ENCODE measurements at places on chromosomes 7 and 10.

GRCh38 chr10:23779301-23779700, 340.4 kb downstream of the OTUD1 start:
- DNase-seq, result no peak

DNA sequence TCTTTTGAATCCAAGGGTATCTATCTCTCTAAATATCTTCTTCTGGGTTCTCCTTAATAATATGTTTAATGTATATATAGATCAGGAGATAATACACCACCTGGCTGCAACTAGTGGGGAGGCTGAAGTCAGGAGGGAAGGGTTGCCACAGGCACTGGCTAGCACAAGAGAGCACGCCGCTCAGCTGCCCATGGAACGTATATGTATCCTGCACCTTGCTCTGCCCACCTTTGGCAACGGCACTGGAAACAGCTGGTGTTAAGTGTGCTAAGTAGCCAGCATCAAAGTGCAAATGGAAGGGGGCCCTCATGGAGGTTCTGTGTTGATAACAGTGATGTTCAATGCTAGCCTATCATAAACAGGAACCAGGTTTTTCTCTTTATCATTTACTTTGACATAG, 49.8 kb upstream of the FAM133B start:
- no peak for DNase-seq

GRCh38 chr7:26188206-26188956, 12.2 kb downstream of the HNRNPA2B1 start:
- DNase-seq, result no peak

GRCh38 chr7:17015598-17016031, 133.8 kb upstream of the AGR3 start:
- DNase-seq, result no peak

DNA sequence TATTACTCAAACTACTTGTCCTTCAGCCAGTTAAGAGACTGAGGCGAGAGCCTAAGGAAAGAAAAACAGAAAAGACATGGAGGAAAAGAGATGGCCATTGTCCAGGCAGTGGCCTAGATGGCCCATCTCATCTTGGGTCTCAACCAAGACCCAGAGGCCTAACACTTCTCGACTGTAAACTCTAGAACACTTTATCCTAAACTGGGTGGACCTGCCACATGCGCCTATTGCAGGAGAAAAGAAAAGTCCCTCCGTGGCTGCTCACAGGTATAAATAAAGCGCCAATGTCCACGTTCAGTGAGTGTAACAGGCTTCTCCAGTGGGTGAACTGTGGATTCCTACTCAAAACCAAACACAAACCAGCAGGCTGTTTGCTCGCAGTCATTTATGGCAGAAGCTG, 92.7 kb upstream of the DDC start:
- DNase-seq, result no peak
